Thymus (tissue), 14 donors: ENCODE measurements at places on chromosomes 1 and 21.

- DNase-seq, result no peak
These were observed 37.5 kb upstream of the WLS start for GRCh38 chr1:68269637-68270430.

- no peak for DNase-seq
These were observed 87.9 kb downstream of the PRDM16 start for GRCh38 chr1:3156936-3157335.

GRCh38 chr1:25472471-25472870 lies 41.8 kb downstream of the MACO1 start:
- DNase-seq, result no peak

DNA sequence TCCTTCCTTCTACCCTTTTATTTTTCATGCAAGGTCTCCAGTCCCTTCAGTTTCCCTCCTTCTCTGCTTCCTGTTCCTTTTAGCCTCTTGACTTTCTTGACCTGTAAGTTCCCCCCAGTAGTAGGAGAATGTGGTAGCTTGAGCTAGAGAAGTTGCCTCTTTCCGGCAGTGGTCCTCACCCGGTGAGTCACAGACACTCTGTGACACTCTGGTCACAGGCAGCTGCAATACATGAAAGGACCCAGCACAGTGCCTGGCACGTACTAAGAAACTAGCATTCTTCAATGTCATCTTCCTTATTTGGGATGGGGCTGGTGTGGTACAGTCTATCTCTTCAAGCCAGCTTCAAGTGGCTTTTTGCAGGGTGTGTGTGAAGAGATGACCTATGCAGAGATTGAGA lies 16.0 kb downstream of the PFKFB2 start:
- DNase-seq, result no peak

- no peak for DNase-seq
These were observed 46.7 kb downstream of the PHC2 start for GRCh38 chr1:33384040-33384812.
